LHCN-M2 (cell line): ENCODE measurements at places on chromosomes 2 and 18. TPM values are rescaled to one million over a fixed set of nuclear protein-coding genes. Genes with fewer than 3 reads are reported as not detected.

GRCh38 chr18:22827216-22827615 is 105.9 kb upstream of the RBBP8 start:
- no peak for DNase-seq

DNA sequence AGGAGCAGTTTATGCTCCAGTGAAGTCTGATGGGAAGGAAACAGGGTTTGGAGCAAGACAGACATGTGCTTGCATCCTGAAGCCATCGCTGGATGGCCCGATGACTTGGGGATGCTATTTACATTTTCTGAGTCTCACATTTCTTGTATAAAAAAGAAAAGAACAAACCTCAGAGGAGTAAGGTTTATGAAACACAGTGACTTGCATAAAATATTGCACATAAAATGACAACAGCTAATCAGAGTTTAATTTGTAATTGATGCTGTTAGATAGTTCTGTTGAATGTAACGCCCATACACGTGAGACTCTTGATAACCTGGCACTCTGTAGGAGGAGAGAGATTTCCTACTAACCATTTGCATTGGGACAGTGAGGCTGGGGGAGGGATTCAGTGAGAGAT is 16.5 kb downstream of the PRELID3A start:
- no peak for DNase-seq

DNA sequence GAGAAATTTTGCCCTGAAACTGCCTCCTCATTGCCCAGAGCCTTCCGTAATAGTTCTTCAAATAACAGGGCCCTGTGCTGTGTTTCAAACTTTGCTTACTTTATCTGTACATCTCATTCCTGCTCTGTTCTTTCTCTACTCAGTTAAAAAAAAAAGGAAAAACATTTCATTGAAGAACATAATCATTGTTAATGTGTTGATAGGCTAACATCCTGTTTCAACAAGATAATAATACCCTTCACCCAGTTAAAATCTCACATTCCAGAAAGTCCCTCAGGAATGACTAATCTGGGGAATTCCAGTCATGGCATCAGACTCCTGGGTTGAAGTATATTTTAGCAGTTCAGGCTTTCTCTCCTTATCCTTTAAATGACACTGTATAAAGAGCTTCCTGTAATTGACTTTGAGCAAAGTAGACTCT is 45.6 kb upstream of the ITGAV start:
- DNase-seq, result peak; percentile 88

DNA sequence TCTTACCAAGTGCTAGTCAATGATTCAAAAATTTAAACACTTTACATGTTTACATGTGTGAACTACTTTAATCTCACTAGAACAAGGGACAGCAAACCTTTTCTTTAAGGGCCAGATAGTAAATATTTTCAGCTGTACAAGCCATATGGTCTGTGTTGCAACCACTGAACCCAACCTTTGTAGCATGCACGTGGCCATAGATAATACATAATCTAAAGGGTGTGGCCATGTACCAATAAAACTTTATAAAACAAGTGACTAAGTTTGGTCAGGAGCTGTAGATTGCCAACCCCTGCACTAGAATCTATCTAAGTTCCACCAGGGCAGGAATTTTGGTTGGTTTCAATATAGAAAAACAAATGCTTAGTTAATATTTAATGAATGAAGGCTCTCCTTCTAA is 18.4 kb upstream of the SPRED2 start:
- DNase-seq, result no peak

DNA sequence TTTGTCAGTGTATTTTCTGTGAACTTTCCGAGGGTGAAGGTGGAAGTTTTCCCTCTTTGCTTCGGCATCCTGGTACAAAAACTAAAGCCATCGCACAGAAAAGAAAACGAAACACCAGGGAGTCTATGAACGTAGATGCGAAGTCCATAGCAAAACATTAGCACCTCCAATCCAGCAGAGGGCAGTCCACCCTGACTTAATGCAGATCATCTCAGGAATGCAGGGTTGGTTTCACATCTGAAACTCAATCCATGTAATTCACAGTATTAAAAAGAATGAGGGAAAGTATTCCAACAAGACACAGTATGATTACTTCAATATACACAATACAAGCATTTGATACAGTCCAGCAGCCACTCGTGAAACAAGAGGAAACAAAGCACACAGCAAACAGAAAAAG is 70.8 kb downstream of the RTP5 start:
- DNase-seq, result no peak

- DNase-seq, result no peak
These were observed 274.7 kb upstream of the HNMT start for GRCh38 chr2:137689549-137689948.

- no peak for DNase-seq
These were observed 198.0 kb downstream of the ARL4C start for GRCh38 chr2:234298918-234299317.

DNA sequence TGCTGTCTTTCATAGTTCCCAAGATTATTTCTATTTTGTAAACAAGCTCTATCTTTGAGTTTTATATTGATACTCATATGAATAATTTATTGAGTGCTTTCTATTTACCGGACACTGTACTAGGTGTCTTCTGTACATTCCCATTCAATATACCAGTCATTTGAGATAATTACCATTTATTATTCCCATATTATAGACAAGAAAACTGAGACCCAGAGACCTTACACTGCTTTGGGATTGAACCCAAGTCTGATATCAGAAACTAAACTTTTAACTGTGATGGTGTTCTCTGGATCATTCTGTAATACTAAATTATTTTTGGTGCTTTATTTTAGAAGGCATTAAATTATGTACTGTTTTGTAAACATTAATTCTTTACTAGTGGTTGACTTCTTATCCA is 17.3 kb downstream of the SPOPL start:
- no peak for DNase-seq

DNA sequence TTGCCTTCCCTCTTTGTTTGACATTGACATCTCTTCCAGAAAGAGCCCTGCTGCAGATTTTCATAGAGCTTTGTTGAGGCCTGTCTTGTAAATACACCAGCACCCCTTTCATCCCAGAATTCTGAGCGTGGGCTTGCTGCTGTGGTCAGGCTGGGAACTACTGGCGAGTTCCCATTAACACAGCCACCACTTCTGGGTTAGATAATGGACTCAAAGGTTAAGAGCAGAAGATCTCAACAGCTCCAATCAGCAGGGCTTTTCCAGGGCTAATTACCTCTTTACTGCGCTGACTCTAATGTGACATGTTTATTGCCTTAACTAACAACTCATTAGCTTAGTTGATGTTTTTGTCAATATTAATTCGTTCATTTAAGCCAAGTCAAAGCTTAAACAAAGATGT is 235.9 kb upstream of the BOD1L2 start:
- no peak for DNase-seq

- peak; percentile 87 for DNase-seq
These were observed 94.7 kb upstream of the TAF1B start for GRCh38 chr2:9748577-9748976.

DNA sequence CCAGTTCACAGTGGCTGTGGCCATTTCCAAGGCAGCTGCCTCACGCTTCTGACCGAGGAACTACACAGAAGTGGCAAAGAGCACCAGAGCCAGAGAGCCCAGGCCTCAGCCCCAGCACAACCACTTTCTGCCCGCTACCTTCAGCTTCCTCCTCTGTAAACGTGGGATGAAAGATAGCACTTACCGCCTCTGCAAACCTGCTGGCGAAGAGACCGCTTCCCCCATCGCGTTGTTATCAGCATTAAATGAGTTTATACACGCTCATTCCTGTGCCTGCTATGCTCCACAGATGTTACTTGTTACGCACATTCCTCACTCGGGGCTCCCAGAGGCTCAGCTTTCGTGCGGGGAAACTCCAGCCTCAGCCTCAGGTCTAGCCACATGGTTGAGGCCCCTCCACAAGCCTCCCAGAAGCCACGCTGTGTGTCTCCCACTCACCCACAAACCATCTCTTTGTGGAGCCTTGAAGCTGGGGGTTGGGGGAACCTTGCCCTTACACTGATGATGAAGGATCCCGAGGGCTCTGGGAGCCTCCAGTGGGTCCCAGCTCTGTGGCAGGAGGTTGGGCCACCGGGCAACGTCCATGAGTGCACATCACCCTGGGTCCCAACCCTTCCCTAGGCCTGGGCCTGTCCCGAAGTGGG is 63.3 kb upstream of the SMAD7 start:
- no peak for DNase-seq

GRCh38 chr2:171788316-171788993 is 101.2 kb downstream of the DYNC1I2 start:
- DNase-seq, result no peak

DNA sequence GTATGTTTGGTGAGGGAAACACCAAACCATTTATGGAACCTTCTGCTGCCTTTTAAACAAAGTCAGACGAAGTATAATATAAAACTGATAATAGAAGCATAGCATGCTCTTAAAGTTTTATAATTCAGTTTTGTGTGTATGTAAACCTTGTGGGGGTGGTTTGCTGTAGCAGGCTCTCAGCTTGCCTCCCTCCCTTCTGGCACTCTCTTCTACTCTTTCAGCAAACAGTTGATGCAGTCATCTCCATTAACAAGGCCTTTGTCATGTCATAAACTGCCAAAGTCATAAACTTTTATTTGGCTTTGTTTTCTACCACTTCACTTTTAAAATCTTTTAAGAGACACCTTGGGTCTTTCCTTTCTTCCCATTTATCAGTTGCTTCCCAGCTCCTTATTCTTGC is 448.2 kb upstream of the SETBP1 start:
- DNase-seq, result no peak

GRCh38 chr18:48821251-48821590 is 129.5 kb downstream of the SMAD7 start:
- DNase-seq, result no peak

DNA sequence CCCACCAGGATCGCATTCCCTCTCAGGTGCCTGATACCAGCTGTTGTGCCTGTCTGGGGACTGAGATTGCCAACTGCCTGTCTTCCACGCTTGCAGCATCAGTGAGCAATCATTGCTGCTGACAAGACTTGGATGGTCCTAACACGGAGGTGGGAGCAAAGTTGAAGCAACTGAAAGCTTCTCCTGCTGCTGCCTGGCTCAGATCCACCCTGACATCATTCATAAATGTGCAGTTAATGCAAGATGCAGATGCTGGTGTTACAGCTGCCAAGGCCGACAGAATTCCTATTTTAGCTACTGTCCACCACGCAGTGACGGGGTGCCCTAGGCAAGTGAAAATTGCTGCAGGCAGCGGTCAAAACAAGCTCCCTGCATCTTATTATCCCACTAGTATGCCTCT is 131.4 kb downstream of the VWC2L start:
- DNase-seq, result peak; percentile 5

DNA sequence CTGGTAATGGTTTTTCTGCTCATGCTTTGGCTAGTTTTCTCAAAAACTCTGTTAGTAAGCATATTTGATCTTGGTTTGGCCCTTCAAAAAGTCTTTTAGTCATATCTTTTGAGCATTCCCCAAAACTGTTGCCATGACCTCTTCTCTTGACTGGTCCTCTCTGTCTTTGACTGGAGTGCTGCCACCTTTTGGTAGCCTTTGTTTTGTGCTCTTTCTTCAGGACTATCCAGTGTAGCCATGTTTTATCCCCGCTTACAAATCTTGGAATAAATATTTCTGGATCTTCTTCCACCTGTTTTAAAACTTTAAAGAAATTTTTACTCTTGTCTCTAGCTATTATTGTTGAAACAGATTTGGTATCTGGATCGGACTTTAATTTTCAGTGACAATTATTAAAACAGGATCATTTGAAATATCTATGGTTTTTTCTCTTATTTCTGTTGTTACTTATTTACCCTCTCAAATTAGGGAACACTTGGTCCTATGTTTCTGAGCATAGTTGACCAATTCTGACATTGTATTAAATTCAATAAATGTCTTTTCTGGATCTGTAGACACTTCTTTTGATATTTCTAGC is 965 bp upstream of the ELOA2 start:
- DNase-seq, result peak; percentile 60

DNA sequence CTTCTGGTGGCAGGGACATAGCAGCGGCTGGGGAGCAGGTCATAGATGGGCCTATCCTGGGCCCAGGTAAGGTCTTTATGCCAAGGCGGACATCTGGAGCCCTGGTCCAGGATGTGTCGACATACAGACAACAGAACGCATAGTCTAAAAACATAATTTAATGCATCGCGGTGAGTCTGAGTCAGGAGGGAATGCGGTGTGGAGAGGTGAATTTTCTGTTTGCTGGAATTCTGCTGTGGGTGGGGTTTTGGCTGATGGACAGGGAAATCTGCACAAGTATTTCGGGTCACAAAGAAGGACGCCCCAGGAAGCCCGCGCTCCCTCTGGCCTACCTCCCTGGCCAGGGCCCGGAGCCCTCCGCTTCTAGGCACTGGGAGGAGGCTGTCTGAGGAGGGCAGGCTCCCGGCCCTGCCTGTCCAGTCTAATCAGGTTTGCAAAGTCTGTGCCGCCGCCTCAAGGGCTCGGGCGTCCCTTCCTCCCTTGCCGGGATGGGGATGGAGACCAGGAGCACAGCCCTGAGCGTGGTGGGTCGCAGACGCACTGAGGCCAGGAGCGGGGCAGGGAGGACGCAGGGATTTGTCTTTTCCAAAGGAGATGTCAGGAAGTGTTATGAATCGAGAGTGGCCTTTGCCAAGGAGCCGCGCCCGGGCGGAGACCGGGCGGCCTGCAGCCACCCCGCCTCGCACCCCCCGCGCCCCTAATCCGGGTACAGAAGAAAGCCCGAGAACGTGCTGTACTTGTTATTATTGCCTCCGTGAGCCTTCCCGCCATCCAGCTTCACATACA is 2.3 kb downstream of the C1QL2 start:
- no peak for DNase-seq

- peak; percentile 97 for DNase-seq
These were observed 191.2 kb upstream of the NABP1 start for GRCh38 chr2:191486584-191487320.

DNA sequence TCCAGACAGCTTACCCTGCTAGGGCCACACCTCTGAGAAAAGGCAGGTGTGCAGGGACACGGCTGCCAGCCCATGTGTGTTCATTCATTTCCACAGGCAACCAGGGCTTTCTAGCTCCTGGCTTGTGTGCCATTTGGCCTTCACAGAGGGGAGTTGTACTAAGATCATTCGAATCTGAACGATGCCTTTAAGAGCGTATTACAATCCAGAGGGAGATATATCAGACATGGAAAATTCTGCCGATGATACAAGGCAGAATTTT is 64.2 kb upstream of the OTOF start:
- DNase-seq, result no peak

- DNase-seq, result peak; percentile 28
These were observed 23.1 kb downstream of the ST3GAL5 start for GRCh38 chr2:85865539-85866164.

GRCh38 chr2:70145144-70145490 is 45.7 kb downstream of the C2orf42 start:
- no peak for DNase-seq

GRCh38 chr2:78870343-78870967 is 155.0 kb upstream of the REG3G start:
- DNase-seq, result no peak

The DSG4 gene
- total RNA-seq, result not detected in 2 replicates

The BMP10 gene
- not detected in 2 replicates for total RNA-seq

The CCDC85A gene
- 0.57 and 1.9 TPM in 2 replicates for total RNA-seq

The SULT1C2 gene
- 0.06 TPM in 1 of 2 replicates, not detected in the other for total RNA-seq

The TUBA4B gene
- total RNA-seq, result not detected in 2 replicates

The PTMA gene
- total RNA-seq, result 836 and 882 TPM in 2 replicates

The KCNJ3 gene
- under 0.01 TPM in 1 of 2 replicates, not detected in the other for total RNA-seq

The MAP3K20 gene
- total RNA-seq, result 31.7 and 32.3 TPM in 2 replicates

The PLCL1 gene
- 0.06 TPM in 1 of 2 replicates, not detected in the other for total RNA-seq

The SMYD1 gene
- 0.45 and 1.6 TPM in 2 replicates for total RNA-seq

The DYNAP gene
- total RNA-seq, result not detected in 2 replicates

The ABCG5 gene
- not detected in 2 replicates for total RNA-seq

The TSPYL6 gene
- not detected in 2 replicates for total RNA-seq

The ASB18 gene
- not detected in 2 replicates for total RNA-seq

The FANCL gene
- total RNA-seq, result 21.6 and 22.3 TPM in 2 replicates

The SERPINB10 gene
- not detected in 2 replicates for total RNA-seq
